WERI-Rb-1 (cell line): ENCODE measurements at places on chromosomes 5 and 9.

GRCh38 chr9:133845440-133845839 is 107.3 kb upstream of the SARDH start:
- DNase-seq, result no peak

GRCh38 chr5:85512896-85513295 is 1104.8 kb upstream of the COX7C start:
- DNase-seq, result no peak

DNA sequence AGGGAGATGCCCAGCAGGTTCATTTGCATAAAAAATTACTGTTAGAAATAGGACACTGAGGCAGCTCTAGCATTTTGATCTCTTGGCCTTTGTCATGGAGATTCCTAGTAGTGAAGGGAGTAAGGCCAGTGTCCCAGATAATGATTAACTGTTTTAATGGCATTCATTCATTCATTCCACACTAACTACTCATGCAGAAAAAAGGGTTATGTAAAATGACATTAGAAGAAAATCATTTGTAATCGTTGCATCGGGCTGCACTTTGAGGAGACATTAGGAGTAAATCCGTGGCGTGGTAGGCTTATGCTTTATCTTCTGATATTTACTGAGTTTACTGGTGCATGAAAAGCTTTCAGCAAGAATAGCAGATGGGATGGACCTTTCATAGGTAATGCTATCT is 82.6 kb upstream of the GRHPR start:
- DNase-seq, result peak; percentile 23

GRCh38 chr5:78920604-78921003 is 64.5 kb downstream of the ARSB start:
- no peak for DNase-seq

GRCh38 chr9:27371382-27371781 is 74.4 kb upstream of the EQTN start:
- DNase-seq, result no peak
